Calu3 (cell line): ENCODE measurements at places on chromosomes 16 and 17. TPM values are rescaled to one million over a fixed set of nuclear protein-coding genes. Genes with fewer than 3 reads are reported as not detected.

DNA sequence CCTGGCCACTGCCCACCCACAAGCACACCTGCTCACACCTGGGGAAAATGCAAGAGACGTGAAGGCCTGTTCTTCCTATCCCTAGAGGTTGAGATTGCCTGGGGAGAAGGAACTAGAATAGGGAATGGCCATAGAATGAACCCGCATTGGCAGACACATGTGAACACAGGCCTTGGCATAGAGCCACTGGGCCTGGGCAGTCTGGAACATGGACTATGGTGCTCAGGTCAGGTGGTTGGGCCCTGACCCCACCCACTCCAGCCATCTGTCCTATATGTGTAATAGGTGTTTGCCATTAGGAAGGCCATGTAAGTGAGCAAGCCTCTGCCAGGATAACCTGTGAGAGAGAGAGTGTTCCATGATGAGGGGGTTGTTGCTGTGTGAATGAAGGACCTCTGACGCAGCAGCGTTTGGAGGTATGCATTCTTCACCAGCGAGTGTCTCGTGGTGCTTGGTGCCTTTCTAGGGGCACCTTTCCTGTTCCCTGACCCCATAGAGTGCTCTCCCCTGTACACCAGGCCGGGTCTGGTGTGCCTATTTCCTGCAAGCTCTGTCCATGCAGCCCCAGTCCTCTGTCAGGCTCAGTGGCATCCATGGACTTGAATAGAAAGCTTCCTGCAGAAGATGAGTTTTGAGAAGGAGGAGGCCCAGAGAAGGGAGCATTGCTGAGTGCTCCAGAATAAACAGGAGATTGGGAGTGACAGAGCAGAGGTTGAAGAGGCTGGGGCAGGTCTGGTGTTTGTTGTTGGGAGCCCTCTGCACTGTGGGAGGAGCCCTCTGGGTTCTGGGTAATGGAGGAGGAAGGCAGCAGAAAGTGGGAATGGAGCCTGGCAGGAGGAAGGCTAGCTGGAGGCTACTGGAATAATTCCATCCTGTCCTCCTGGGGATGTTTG lies 15.6 kb downstream of the CTRL start:
- peaks cover 8% of the 10 kb centered on the region for H3K4me1 ChIP-seq
- H3K27ac ChIP-seq: no peak overlapping the region
- no peaks in the 10 kb centered on the region for H3K27me3 ChIP-seq
- H3K4me3 ChIP-seq: no peak overlapping the region

DNA sequence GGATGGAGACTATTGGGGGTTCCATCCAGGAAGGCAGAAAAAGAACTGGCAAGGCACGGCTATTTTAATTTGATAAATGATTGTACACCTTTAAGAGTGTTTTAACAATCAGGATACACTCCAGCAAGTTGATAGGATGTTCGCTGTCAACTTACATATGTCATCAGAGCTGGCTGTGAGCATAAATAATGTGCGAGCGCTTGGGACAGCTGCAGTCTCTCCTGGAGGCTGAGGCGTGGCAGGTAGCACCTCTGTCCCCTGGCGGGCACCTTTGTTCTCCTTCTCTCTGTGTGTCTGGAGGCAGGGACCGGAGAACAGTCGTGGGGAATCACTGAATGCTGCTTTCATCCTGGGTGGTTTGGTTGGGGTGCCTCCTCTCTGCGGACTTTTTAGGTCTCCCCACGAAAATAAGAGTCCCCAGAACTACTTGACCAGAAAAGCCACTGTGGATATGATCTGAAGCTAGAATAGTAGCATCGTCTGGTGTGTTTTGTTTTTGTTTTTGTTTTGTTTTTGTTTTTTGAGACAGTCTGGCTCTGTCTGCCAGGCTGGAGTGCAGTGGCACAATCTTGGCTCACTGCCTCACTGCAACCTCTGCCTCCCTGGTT lies 9.4 kb downstream of the BAHCC1 start:
- peaks cover 6% of the 10 kb centered on the region for H3K36me3 ChIP-seq
- no peak overlapping the region for H3K4me3 ChIP-seq
- peaks cover 30% of the 10 kb centered on the region for H3K4me1 ChIP-seq
- DNase-seq: no peak
- H3K27me3 ChIP-seq: peaks cover 98% of the 10 kb centered on the region

- peaks cover 65% of the 10 kb centered on the region for H3K27me3 ChIP-seq
- no peaks in the 10 kb centered on the region for H3K36me3 ChIP-seq
- H3K4me3 ChIP-seq: no peak overlapping the region
- no peaks in the 10 kb centered on the region for H3K4me1 ChIP-seq
- no peak for DNase-seq
These were observed 80.4 kb upstream of the ERCC4 start for GRCh38 chr16:13839577-13839976.

GRCh38 chr17:40286473-40286872 lies 1.2 kb upstream of the CDC6 start:
- no peak for DNase-seq
- H3K27me3 ChIP-seq: no peaks in the 10 kb centered on the region
- peaks cover 95% of the 10 kb centered on the region for H3K36me3 ChIP-seq
- peaks cover 84% of the 10 kb centered on the region for H3K4me1 ChIP-seq
- no peak overlapping the region for H3K4me3 ChIP-seq

GRCh38 chr16:2881783-2882649 lies 999 bp upstream of the FLYWCH2 start:
- peaks cover 7% of the 10 kb centered on the region for H3K4me1 ChIP-seq
- no peaks in the 10 kb centered on the region for H3K27me3 ChIP-seq
- H3K27ac ChIP-seq: peak overlapping the region; percentile 79
- peak overlapping the region; percentile 90 for H3K4me3 ChIP-seq
- peaks cover 28% of the 10 kb centered on the region for H3K36me3 ChIP-seq

- peak overlapping the region; percentile 51 for H3K27ac ChIP-seq
- peak; percentile 52 for DNase-seq
- peaks cover 7% of the 10 kb centered on the region for H3K36me3 ChIP-seq
- no peak overlapping the region for H3K4me3 ChIP-seq
- peaks cover 23% of the 10 kb centered on the region for H3K4me1 ChIP-seq
- no peaks in the 10 kb centered on the region for H3K27me3 ChIP-seq
These were observed 35.5 kb downstream of the DNAH17 start for GRCh38 chr17:78541488-78542206.

- DNase-seq: no peak
- H3K4me1 ChIP-seq: no peaks in the 10 kb centered on the region
- H3K27me3 ChIP-seq: peaks cover 80% of the 10 kb centered on the region
- no peaks in the 10 kb centered on the region for H3K36me3 ChIP-seq
These were observed 37.6 kb downstream of the MGAT5B start for GRCh38 chr17:76905836-76906235.

DNA sequence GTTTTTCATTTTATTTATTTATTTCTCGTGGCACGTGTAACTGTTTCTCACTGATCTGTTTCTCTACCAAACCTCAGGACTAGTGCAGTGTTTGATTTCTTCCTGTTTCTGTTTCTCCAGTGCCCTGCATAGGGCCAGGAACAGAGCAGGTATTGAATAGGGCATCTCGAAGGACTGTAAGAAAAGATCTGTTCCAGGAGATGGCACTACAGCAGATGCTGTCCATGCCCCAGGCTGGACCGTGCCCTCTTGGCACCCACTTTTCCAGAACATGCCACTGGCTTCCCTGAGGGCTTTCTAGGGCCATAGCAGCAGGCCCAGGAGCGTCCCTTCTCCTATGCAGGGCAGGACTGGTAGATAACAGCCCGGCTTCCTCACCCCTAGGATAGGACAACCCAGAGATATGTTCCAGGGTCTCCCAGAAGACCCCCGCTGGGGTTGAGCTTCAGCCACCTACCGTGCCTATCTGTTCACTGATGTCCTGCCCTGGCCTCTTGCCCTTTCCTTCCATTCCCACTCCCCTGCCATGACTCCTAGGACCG lies 4.4 kb downstream of the SNX20 start:
- H3K4me3 ChIP-seq: no peak overlapping the region
- peaks cover 15% of the 10 kb centered on the region for H3K4me1 ChIP-seq
- peaks cover 12% of the 10 kb centered on the region for H3K27me3 ChIP-seq
- peaks cover under 1% of the 10 kb centered on the region for H3K36me3 ChIP-seq
- DNase-seq: no peak
- no peak overlapping the region for H3K27ac ChIP-seq

DNA sequence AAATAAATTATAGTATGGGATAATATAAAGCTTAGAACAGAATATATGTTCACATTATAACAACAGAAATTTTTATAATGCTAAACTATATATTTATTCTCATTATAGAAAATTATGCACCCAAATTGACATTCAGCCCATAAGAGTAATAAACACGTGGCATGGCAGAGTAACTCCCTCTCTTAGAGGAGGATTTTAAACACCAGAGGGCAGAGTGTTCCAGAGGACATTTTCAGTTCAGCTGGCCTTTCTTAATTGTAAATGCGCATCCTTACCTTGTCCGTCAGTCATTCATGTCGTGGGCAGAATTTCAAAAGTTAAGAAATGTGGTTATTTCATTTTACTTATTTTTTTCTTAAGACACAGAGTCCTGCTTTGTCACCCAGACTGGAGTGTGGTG lies 147.1 kb downstream of the TANC2 start:
- H3K27ac ChIP-seq: no peak overlapping the region
- peaks cover under 1% of the 10 kb centered on the region for H3K4me1 ChIP-seq
- DNase-seq: no peak
- no peaks in the 10 kb centered on the region for H3K27me3 ChIP-seq
- H3K4me3 ChIP-seq: no peak overlapping the region

GRCh38 chr17:73614256-73614655 lies 30.0 kb downstream of the SDK2 start:
- H3K4me3 ChIP-seq: no peak overlapping the region
- H3K36me3 ChIP-seq: no peaks in the 10 kb centered on the region
- no peaks in the 10 kb centered on the region for H3K4me1 ChIP-seq
- H3K27me3 ChIP-seq: peaks cover 76% of the 10 kb centered on the region

DNA sequence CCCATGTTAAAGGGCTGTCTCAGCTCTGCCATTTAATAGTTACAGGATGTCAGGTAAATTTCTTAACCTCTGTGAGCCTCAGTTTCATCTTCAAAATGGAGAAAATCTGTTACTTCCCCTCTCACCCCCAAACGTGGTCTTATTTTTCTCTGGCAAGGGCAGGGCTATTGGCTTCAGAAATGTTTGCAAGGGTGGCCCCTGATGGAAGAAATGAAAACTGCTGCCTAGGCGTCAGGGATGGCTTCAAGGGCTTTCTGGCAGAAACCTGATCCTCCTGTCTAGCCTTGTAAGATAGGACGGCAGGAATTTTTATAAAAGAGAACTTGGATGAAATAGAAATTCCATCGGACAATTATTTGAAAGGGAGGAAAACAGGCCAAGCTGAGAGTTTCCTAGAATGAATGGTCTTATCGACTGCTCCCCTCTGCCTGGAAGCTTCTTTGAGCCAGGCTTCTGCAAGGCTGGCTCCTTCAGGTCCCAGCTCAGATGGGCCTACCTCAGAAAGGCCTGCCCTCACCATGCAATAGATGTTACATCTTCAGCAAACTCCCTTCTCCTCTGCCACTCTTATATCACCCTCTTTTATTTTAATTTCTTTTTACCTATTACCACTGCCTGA lies 43.0 kb upstream of the TANGO6 start:
- H3K4me1 ChIP-seq: peaks cover 35% of the 10 kb centered on the region
- peak; percentile 87 for DNase-seq
- H3K27ac ChIP-seq: peak overlapping the region; percentile 19
- no peak overlapping the region for H3K4me3 ChIP-seq
- peaks cover 35% of the 10 kb centered on the region for H3K36me3 ChIP-seq

GRCh38 chr16:73214825-73215677 lies 167.1 kb upstream of the ZFHX3 start:
- H3K27ac ChIP-seq: no peak overlapping the region
- H3K27me3 ChIP-seq: no peaks in the 10 kb centered on the region
- DNase-seq: no peak

- no peaks in the 10 kb centered on the region for H3K27me3 ChIP-seq
- DNase-seq: peak; percentile 43
- H3K4me3 ChIP-seq: peak overlapping the region; percentile 72
- H3K36me3 ChIP-seq: peaks cover 32% of the 10 kb centered on the region
These were observed 775 bp downstream of the CYTH1 start for GRCh38 chr17:78781104-78781892.

GRCh38 chr16:29702269-29702668 lies 23.3 kb downstream of the QPRT start:
- no peaks in the 10 kb centered on the region for H3K36me3 ChIP-seq
- H3K4me3 ChIP-seq: no peak overlapping the region
- no peak overlapping the region for H3K27ac ChIP-seq
- peaks cover 16% of the 10 kb centered on the region for H3K4me1 ChIP-seq
- peaks cover 26% of the 10 kb centered on the region for H3K27me3 ChIP-seq

GRCh38 chr16:78553268-78554039 lies 454.0 kb downstream of the WWOX start:
- H3K27ac ChIP-seq: no peak overlapping the region
- H3K27me3 ChIP-seq: no peaks in the 10 kb centered on the region
- no peaks in the 10 kb centered on the region for H3K4me1 ChIP-seq
- no peak for DNase-seq
- no peak overlapping the region for H3K4me3 ChIP-seq

- DNase-seq: no peak
- no peak overlapping the region for H3K4me3 ChIP-seq
- H3K27me3 ChIP-seq: peaks cover 25% of the 10 kb centered on the region
- no peaks in the 10 kb centered on the region for H3K4me1 ChIP-seq
These were observed 28.9 kb downstream of the WFDC1 start for GRCh38 chr16:84323606-84324005.

DNA sequence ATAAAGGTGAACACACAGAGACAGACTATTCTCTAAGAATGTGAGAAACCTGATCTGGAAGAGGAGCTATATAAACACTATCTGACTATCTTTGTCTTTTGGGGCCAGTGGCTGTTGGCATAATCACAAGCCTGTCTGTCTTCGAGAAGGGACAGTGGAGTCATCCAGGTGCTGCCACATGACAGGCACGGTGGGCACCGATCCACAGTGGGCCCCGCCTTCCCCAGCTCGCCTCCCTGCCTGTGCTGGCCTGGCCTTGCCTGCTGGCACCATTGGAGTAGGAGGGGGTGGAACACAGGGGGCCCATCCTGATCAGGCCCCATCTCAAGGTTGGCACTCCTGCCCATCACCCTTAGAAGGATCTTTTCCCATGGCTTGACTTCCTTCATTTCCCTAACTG lies 112.8 kb downstream of the CCDC182 start:
- no peaks in the 10 kb centered on the region for H3K27me3 ChIP-seq
- H3K4me1 ChIP-seq: no peaks in the 10 kb centered on the region
- H3K27ac ChIP-seq: no peak overlapping the region
- peaks cover 3% of the 10 kb centered on the region for H3K36me3 ChIP-seq
- DNase-seq: no peak
- H3K4me3 ChIP-seq: no peak overlapping the region

DNA sequence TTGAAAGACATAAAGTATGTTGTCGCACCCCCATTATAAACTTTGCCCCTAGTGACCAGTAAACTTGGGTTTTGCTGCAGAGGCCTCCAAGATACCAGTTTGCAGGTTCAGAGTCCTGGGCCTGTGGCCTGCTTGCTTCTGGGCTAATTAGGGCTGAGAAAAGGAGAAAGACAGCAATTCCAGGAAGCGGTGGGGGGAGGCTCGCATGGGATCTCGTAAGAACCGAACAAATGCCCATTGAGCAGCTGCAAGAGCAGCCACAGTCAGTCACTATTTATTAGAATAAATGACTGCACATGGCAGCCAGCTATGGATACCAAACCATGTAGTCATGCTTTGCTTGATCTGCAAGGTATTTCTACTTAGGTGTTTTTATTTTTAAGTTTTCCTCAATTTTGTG lies 4.9 kb downstream of the SHISA9 start:
- no peak overlapping the region for H3K27ac ChIP-seq
- no peak overlapping the region for H3K4me3 ChIP-seq
- DNase-seq: no peak
- H3K36me3 ChIP-seq: no peaks in the 10 kb centered on the region
- H3K4me1 ChIP-seq: no peaks in the 10 kb centered on the region

- no peaks in the 10 kb centered on the region for H3K4me1 ChIP-seq
- no peaks in the 10 kb centered on the region for H3K36me3 ChIP-seq
- H3K4me3 ChIP-seq: no peak overlapping the region
- no peak overlapping the region for H3K27ac ChIP-seq
These were observed 21.9 kb downstream of the ZNF423 start for GRCh38 chr16:49833796-49834530.

Gene TLCD1
- 44.9 and 49.3 TPM in 2 replicates for total RNA-seq

Gene FBXL20
- 70.3 and 71.5 TPM in 2 replicates for total RNA-seq

Gene TEX19
- not detected in 2 replicates for total RNA-seq

Gene CCDC78
- 10.0 and 12.5 TPM in 2 replicates for total RNA-seq

Gene AXIN1
- 49.8 and 52.5 TPM in 2 replicates for total RNA-seq

Gene METTL22
- 71.1 and 71.7 TPM in 2 replicates for total RNA-seq
